H54 (cell line): ENCODE measurements at places on chromosomes 5 and 9.

GRCh38 chr9:76873821-76874220 is 32.1 kb downstream of the PRUNE2 start:
- DNase-seq: no peak

DNA sequence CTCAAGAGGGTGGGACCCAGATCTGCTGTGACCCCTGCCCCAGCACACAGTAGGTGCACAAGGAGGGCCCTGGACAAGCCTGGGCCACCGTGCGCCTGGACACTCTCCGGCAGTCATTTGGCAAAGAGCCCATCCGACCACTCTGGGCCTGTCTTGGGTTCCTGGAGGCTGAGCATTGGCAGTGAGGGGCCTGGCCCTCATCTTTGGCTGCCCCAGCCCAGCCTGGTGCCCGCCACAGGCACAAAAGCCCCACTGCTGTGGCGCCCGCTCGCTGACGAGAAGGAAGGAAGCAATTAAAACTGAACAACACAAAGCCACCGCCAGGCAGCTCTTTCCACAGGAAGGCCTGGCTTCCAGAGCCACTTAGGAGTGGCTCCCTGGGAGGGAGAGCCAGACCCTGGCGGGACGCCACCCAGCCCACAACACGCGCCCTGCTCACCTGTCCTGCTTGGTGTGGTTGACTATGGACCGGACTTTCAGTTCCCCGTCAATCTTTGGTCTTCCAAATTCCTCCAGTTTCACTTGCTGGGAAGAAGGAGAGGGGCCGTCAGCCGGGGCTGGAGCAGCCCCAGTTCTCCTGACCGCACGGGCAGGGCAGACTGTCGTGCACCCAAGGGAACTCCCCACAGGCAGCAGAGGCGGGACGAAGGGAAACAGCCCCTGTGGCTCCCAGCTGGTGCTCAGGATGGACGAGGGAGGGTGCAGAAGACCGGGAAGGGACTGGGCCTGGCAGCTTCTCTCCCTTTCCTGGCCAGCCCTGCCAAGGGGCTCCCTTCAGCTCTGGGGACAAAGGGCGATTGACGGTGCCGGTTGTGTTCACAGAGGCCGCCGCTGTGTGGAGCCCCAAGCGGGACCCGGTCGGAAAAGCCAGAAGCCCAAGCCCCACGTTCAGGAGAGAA is 50.9 kb upstream of the SARDH start:
- no peak for DNase-seq

- DNase-seq: no peak
Observed at GRCh38 chr5:132369007-132369473, 470 bp upstream of the SLC22A5 start.

DNA sequence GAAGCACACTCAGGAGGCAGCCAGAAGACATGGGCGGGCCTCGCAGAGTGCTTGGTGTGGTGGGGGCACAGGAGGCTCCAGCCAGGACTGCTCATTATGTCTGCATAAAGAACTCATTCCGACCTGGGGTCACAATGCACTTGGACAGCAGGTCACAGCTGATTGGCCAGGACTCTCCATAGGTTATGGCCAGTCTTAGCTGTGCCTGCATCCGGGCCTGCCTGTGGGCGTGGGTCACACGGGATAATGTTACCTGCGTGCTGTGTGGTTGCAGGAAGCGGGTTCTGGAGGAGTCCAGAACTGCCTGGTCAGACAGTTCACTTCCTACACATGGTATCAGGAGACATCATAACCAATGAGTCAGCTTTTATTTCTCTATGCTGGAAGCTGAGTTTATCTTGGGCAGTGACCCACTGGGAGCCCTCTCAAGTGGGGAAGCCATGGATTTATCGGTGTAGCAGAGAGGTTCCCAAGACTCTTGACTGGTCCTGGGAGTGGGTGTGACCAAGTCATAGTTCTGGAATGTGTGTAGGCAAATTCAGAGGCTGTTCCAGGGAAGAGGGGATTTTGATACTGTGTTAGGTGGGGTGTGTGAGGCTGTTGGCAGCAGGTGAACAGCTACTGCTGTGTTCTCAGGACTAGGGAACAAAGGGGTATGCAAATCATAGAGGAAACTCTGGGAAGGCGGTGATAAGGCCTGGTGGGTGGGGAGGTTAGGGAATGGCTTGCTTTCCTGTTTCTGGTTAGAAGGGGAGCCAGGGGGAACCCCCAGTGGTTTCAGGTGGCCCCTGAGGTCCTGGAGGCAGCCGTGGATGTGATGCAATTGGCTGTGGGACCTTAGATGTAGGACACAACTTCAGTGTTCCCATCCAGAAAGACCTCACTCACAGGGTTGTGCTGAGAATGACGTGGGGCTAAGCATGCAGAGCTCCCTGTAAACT is 51.3 kb downstream of the ARHGEF37 start:
- DNase-seq: peak; percentile 50
